Uterus (tissue), 4 donors: ENCODE measurements at places on chromosomes 5 and 9. TPM values are rescaled to one million over a fixed set of nuclear protein-coding genes. Genes with fewer than 3 reads are reported as not detected.

The RNF145 gene
- total RNA-seq = 20.2 TPM

GRCh38 chr5:29897916-29898315 is 1295.6 kb upstream of the CDH6 start:
- no peaks in the 10 kb centered on the region for H3K27me3 ChIP-seq
- no peak for DNase-seq
- H3K4me1 ChIP-seq = no peaks in the 10 kb centered on the region
- no peaks in the 10 kb centered on the region for H3K36me3 ChIP-seq

GRCh38 chr5:75412111-75412990 is 75.3 kb downstream of the HMGCR start:
- H3K36me3 ChIP-seq = no peaks in the 10 kb centered on the region
- no peak overlapping the region for H3K4me3 ChIP-seq
- H3K27ac ChIP-seq = no peak overlapping the region

DNA sequence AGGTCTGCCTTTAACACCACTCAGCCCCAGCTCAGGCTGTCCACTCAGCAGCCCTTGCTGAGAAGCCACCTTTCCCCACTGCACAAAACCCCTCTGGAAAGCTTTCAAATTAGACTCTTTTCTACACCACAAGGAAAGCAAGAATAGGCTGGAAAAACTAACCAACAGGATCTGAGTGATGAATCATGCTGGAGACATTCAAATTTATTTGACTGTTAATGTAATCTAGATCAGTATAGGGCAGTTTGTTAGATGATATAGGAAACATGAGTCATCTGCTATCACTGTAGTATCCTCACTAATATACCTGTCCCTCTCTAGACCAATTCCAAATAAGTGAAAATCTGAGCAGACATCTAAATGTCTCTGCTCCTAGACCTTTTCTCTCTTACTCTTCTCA is 127.8 kb upstream of the PAM start:
- no peaks in the 10 kb centered on the region for H3K4me1 ChIP-seq
- no peak overlapping the region for H3K27ac ChIP-seq
- no peak overlapping the region for H3K4me3 ChIP-seq

- H3K27ac ChIP-seq = no peak overlapping the region
- no peaks in the 10 kb centered on the region for H3K27me3 ChIP-seq
These were observed 127.5 kb downstream of the RFK start for GRCh38 chr9:76266649-76267283.
